Smooth muscle cell of bladder (primary cell): ENCODE measurements at places on chromosomes 11 and 22. TPM values are rescaled to one million over a fixed set of nuclear protein-coding genes. Genes with fewer than 3 reads are reported as not detected.

The OR52E8 gene
- not detected in 2 replicates for total RNA-seq

The TYR gene
- total RNA-seq, result not detected in 2 replicates

The C1QTNF5 gene
- total RNA-seq, result 17.5 and 34.5 TPM in 2 replicates

The ACTN3 gene
- 0.14 and 0.18 TPM in 2 replicates for total RNA-seq

The SLC22A8 gene
- total RNA-seq, result not detected in 2 replicates

The POU2AF2 gene
- total RNA-seq, result not detected in 2 replicates

The OR51B2 gene
- 0.18 TPM in 1 of 2 replicates, not detected in the other for total RNA-seq

The PPME1 gene
- total RNA-seq, result 20.6 and 27.5 TPM in 2 replicates

The MGAT3 gene
- total RNA-seq, result under 0.01 and 0.09 TPM in 2 replicates

The MEI1 gene
- 0.46 and 1.1 TPM in 2 replicates for total RNA-seq

The CRY2 gene
- total RNA-seq, result 14.9 and 18.4 TPM in 2 replicates

The SMIM35 gene
- total RNA-seq, result not detected in 2 replicates

The TMEM134 gene
- 12.4 and 18.2 TPM in 2 replicates for total RNA-seq

The THRSP gene
- total RNA-seq, result not detected in 2 replicates

The NRXN2 gene
- 0.57 and 0.74 TPM in 2 replicates for total RNA-seq

The APLNR gene
- not detected in 2 replicates for total RNA-seq

The TOMT gene
- not detected in 2 replicates for total RNA-seq
